ENCODE measurements at places on chromosomes 6 and 20.
A peak's percentile ranks its signal among the peaks of the same experiment; 100 is the strongest.

GRCh38 chr6:21986703-21987102, 310.1 kb downstream of the PRL start:
- no peak for DNase-seq

DNA sequence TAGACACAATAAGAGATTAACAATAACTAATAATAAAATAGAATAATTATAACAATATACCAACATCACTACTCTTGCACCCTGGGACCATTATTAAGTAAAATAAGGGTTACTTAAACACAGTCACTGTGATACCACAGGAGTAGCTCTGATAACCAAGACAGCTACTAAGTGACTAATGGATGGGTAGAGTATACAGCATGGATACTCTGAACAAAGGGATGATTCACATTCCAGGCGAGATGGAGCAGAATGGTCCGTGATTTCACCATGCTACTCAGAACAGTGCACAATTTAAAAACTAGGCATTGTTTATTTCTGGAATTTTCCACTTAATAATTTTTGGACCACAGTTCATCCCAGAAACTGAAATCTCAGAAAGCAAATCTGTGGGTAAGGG, 80.0 kb upstream of the FUT9 start:
- DNase-seq: no peak

- no peak for DNase-seq
These were observed 61.2 kb downstream of the SOD2 start for GRCh38 chr6:159631886-159632285.

DNA sequence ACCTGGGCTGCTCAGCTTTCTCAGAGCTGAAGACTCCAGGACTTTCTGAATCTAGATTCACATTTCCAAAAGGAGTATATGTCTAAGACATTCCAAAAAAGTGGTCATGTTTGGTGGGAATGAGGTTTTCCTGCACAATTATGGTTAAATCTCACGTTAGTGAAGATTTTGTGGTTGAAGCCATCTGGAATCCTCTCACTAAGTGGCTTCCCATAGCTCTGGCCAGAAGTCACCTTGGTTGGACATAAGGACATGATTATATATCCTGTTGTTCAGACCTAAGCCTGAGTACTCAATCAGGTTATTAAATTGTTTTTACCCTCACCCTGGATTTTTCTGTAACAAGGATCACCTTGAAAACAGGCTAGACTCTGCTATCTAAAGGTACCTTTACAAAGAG, 176.1 kb upstream of the PLN start:
- no peak for DNase-seq

DNA sequence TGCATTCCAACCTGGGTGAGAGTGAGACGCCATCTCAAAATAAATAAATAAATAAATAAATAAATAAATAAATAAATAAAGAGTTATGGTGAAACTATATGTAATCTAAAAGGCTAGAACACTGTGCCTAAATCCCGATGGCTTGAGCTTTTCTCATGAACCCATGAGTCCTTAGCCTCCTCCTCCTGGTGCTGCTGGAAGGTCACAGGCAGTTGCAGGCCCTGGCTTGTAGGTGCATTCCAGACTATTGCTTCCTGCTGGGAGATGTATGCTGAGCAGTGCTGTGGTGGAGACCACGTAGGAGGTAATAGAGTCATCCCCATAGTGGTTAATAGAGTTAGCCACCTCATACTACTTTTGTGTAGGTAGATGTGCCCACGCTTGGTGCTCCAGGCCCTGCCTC, 12.5 kb downstream of the PTK7 start:
- no peak for DNase-seq

DNA sequence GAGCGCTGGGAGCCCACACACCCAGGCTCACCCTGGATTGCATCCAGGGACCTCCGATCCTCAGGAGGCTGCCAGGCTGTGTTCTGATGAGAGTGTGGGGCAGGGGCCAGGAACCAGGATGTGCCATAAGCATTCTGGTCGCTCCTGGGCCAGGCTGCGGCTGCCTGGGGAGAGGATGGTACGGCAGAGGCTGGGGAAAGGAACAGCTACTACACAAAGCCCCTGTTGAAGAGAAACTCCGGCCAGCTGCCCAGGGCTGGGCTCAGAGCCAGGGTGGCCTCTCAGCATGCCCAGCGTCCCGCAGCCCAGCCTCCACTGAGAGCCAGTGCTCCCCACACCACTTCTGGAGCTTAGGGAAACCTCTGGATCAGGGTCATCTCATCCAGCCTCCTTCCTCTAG, 21.7 kb upstream of the OCSTAMP start:
- peak; percentile 27 for DNase-seq

- no peak for DNase-seq
These were observed 202.3 kb downstream of the ERMARD start for GRCh38 chr6:169953686-169954085.

DNA sequence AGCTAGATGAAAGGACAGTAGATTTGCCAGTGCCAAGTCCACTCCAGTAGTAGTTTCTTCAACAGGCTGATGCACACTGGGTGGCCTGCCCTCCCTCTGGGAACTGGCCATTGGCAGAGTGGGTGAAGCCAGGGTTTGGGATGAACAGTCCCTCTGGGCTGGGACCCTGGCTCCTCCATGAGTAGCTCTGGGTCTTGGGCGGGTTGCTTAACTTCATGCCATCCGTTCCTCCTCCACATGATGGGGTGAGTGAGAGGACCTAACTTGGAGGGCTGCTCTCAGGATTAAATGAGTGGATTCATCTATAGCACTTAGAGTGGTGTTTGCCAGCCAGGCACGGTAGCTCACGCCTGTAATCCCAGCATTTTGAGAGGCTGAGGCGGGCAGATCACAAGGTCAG, 47.2 kb downstream of the PLAGL2 start:
- no peak for DNase-seq

- no peak for DNase-seq
These were observed 493.4 kb downstream of the LMBRD1 start for GRCh38 chr6:69303382-69303781.

GRCh38 chr20:11993886-11994461, 76.3 kb downstream of the BTBD3 start:
- no peak for DNase-seq

- no peak for DNase-seq
These were observed 16.9 kb downstream of the CCR6 start for GRCh38 chr6:167139761-167140160.

- DNase-seq: no peak
These were observed 215.4 kb downstream of the HDGFL1 start for GRCh38 chr6:22784601-22785410.

DNA sequence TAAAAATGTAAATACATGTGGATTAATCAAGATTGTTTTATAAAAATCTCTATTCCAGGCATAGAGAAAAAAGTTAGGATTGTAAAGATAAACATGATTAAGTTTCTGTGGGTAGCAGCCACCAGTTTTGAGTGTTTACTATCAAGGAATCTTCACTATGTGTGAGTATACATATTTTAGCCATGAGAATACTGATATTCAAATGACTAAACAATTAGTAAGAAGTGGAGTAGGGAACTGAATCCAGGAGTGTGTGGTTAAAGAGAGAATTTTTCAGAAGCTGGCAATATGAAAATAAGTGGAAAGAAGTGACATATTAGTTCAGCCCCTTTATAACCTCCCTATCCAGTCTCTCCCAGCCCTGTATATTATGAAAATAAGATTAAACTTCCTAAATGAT, 10.3 kb downstream of the ELOVL2 start:
- DNase-seq: no peak

DNA sequence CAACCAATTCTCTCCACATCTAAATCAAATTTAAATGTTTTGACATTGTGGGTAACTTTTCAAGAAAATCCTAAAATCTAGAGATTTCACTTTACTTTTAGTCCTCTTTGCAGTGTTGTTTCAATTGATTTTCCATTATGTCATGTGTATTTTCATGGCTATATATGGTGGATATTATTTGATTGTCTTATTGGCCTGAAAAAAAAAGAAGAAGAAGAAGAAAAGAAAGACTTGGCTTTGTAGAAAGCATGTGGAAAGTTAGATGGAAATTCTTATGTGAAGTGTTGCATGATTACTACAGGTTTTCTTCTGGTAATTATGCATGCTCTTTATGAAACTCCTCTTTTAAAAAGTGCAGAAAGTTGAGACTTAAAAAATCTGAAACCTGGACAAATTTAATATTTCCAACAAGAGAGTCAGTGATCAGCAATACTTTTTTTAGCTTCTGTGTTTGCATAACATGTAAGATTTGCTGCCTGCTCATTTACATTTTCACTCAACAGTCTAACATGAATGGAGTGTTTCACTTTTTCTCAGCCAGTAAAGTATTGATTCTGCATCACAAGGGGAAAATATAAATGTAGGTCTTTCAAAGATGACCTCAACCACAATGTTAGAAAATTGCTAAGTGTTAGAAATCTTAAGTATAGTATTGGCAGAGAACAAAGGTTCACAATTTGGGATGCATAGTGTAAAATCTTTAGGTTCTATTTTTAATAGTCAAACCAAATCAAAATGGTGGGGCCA, 438.7 kb downstream of the BCKDHB start:
- no peak for DNase-seq

GRCh38 chr6:68649669-68650068, 14.6 kb downstream of the ADGRB3 start:
- DNase-seq: no peak

- no peak for DNase-seq
These were observed 75.9 kb downstream of the TAF4 start for GRCh38 chr20:61989741-61990140.

GRCh38 chr6:7341271-7341670, 28.3 kb upstream of the SSR1 start:
- DNase-seq: no peak

GRCh38 chr6:158867381-158868121, 48.4 kb upstream of the EZR start:
- DNase-seq: no peak

- no peak for DNase-seq
These were observed 3.9 kb upstream of the SHPRH start for GRCh38 chr6:145968051-145968450.

DNA sequence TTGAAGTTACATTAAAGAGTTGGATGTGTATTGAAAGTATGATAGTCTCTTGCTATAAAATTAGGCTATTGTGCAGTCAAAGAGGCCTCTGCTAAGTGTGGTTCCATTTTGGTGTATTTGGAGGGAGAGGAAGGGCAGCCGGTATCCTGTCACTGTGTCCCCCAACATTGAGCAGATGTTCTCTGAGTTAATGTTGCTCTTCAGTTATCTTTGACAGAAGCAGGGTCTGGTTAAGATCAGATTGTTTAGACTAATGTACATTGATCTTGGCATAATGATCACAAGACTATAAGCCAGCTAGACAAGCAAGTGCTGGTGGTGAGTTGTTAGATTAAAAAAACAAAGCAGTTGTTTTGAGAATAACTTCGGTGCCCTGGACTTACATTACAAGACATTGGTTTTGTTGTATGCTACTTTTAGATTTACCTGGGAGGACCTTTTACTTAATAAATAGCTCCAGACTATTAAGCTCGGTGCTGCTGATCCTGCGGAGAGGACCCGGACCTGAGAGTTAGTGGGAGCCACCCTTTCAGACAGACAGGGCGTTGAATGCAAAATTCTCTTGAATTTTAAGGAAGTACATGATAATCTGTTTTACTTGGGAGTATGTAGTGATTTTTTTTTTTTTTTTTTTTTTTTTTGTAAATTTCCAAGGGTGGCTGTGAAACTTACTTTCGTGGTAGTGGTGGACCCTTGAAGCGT, 97.8 kb downstream of the JARID2 start:
- DNase-seq: no peak

GRCh38 chr6:138456401-138456790, 42.9 kb downstream of the NHSL1 start:
- DNase-seq: no peak

DNA sequence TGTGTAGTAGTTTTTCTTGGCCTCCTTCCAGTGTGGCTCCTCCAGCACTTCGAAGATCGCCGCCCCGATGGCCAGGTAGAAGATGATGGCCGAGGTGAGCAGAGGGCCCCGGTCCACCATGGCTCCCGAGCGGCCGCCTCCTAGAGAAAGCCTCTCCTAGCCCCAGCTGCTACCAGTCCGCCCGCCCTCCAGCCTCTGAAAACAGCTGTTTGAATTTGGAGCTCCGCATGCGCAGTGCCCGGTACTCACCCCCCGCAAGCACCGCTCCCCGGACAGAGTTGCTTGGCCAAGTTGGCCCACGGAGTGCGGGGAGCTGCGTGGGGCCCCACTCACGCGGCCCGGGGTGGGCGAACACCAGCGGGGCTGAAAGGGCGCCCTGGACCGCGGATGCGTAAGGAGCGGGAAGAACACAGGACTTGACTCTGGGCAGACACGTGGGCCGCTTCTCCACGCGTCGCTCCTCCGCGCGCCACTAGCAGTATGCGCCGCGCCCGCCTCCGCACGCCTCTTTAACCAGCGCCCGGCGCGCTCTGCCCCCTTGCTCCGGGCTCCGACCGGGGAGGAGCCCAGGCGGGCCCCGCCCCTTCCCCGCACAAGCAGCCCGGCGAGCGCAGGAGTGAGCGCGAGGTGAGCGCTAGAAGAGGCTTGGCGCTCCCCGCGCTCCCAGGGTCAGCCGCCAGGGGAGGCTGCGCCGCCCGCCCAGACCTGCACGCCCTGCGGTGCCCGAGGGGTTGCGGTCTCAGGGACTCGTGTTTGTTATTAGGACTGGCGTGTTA, at the start of gene KCNK5:
Gene KCNK5, minus strand, starts transcription at position 484 of the 776 bp plus-strand sequence. Its CDS starts 364 bp downstream, at position 120.
- peak; percentile 97 for DNase-seq

GRCh38 chr6:109008054-109008453, 86.6 kb downstream of the SESN1 start:
- DNase-seq: no peak

GRCh38 chr6:156563714-156564113, 213.5 kb upstream of the ARID1B start:
- peak; percentile 38 for DNase-seq

GRCh38 chr6:161370880-161371279, 97.0 kb upstream of the AGPAT4 start:
- peak; percentile 71 for DNase-seq

- DNase-seq: no peak
These were observed 68.2 kb downstream of the TOX2 start for GRCh38 chr20:43982886-43983285.

GRCh38 chr6:7761051-7761450, 35.2 kb downstream of the BMP6 start:
- DNase-seq: no peak

GRCh38 chr6:1202201-1202600, 109.7 kb upstream of the FOXQ1 start:
- DNase-seq: no peak

- no peak for DNase-seq
These were observed 14.8 kb downstream of the SLC35A1 start for GRCh38 chr6:87487555-87487954.

GRCh38 chr6:147841547-147842148, 333.2 kb downstream of the SAMD5 start:
- DNase-seq: no peak

DNA sequence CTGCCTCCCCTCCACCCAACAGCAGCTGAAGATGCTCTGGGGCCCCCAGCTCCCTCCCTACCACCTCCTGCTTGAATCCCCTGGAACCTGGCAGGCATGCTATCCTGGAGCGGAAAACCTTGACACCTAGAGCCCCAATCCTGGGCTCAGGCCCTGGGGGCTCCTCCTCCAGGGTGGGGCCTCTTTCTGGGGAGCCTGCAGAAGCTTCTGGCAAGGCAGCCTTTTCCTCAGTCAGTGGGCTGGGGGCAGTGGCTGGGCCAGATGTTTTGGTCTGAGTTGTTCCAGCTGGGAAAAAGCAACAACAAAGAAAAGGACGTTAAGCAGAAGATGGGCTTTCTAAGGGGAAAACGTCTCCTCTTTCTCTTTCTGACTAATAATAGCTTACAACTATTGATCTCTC, 21.1 kb downstream of the KIAA1755 start:
- no peak for DNase-seq
